Cortex of kidney (tissue), 1 donor: ENCODE measurements at places on chromosomes 7 and 10.

DNA sequence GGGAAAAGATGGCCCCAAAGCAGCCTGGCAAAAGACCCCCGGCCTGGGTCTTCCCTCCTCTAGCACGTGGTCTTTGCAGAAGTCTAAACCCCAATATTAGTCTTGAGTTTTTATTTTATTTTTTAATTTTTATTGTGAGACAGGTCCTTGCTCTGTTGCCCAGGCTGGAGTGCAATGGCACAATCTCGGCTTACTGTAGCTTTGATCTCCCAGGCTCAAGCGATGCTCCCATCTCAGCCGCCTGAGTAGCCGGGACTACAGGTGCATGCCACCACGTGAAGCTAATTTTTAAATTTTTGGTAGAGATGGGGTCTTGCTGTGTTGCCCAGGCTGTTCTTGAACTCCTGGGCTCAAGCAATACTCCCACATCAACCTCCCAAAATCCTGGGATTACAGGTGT lies 40.3 kb upstream of the MXI1 start:
- DNase-seq = no peak

DNA sequence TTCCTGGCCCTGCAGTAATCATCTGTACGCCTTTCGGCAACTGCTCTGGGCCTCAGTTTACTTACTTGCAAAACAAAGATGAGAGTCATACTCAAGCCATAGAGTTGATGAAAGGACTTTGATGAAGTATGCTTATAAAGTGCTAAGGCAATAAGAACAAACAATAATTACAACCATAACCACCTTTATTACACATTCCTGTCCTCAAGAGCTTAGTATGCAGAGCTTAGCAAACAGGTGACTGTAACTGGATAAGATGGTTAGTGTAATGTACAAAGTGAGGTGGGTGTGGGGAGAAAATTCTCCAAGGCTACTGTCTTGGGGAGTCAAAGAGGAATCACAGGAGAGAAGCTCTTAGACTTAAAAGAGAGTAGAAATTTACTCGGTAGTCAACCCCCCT lies 117.0 kb upstream of the AFAP1L2 start:
- no peak for DNase-seq

GRCh38 chr10:119509909-119510451 lies 32.5 kb downstream of the RGS10 start:
- DNase-seq = no peak

DNA sequence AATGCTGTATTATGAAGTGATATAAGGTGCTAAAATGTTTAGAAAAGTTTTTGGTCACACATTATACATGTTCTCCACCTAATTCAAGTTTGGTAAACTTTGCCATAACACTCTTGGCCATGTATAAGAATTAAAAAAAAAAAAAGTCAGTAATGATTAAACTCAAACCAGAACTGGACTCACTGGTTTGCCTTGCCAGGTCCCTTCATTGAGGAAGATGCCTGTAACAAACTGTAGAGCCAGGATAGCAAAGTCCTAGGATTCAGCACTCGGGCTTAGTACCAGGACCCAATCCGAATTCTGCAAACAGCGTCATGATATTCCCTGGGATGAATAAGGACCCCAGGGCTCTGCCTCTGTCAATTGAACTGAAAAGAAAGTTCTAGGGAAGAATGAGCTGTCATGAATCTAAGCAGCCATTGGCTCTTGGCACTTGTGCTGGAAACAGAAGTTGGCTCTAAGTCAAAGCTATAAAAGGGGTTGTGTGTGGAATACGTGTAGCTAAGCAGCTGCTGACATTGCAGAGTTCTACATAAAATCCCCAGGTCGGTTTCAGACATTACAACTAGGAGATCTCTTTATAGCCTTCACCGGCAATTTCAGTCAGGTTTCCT lies 216.9 kb downstream of the C7orf25 start:
- DNase-seq = no peak

- DNase-seq = no peak
Observed at GRCh38 chr10:21238044-21238443, 287.4 kb downstream of the SKIDA1 start.

GRCh38 chr7:120475994-120476393 lies 203.0 kb downstream of the KCND2 start:
- no peak for DNase-seq

- DNase-seq = no peak
Observed at GRCh38 chr10:42969909-42970308, 107.0 kb upstream of the RET start.
